ENCODE measurements at places on chromosomes 4 and X.

GRCh38 chrX:68865300-68865699 is 36.5 kb downstream of the EFNB1 start:
- DNase-seq: no peak

DNA sequence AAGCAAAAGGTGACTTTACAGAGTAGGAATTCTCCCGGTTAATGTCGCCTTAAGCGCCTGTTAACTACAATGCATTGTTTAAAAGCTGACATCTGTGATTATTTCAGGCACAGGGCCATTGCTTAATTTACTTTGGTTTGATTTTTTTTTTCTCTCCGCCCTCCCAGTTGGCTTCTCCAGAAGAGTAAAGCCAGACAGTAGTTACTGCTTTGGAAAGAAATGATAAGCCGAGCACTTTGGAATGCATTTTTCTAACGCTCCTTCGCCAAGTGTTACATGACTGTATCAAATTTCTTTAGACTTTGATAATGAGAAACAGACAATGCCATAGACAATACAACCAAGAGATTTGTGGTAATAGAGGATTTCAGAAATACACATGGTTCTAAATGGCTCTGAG is 383.0 kb upstream of the TENM3 start:
- no peak for DNase-seq

DNA sequence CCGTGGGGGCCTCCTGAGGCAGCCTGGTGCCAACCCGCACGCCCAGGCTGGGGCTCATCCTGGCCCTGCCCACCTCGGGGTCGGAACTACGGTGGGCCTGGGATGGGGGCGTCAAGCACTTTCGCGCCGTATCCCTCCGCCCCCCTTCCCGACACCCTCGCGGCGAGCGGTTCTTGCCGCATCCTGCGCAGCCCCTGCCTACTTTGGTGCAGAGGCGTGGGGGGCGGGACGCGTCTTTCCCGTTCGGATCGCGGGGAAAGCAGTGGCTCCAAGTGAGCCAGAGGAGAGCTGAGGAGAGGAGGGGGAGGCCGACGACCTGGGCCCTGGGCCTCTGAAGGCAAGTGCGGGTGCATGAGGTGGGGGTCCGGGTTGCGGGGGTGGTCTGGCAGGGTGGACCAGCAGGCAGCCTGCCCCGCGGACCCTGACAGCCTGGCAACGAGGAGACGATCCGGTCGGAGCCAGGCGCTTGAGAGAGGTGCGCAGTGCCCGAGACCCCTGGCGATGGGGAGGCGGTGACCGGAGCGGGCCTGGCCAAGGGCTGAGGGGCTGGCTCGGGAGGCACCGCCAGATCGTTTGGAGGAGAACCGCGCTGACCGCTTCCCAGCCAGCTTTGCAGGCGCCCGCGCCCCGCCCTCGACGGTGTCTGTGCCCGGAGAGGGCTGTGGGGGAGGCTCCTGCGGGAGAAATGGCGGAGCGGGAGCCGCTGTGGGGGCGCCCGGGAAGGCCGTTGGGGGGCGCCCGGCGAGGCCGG is at the start of gene GPRASP2:
TSS of gene GPRASP2 (plus strand) at position 233 of the 751 bp plus-strand sequence. CDS start 2,422 bp downstream, outside the sequence.
- DNase-seq: peak; percentile 67

GRCh38 chr4:92952426-92952825 is 648.7 kb downstream of the GRID2 start:
- DNase-seq: no peak

DNA sequence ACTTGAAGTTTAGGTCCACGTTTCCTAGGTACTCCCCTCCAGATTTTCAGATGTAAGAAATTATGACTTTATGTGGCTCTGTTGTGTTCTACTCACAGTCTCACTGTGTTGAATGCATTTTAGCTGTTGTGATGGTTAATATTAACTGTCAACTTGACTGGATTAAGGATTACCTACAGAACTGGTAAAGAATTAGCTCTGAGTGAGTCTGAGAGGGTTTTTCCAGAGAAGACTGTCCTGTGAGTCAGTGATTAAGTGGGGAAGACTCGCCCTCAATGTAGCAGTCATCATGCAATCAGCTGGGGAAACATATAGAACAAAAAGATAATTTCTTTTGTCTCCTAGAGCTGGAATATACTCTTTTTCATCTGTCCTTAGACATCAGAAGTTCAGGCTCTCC is 493.4 kb downstream of the ACTRT1 start:
- DNase-seq: no peak

- peak; percentile 70 for DNase-seq
These were observed 5.9 kb upstream of the GRPEL1 start for GRCh38 chr4:7073526-7074390.

Measured in nephron progenitor cell (in vitro differentiated cells).